ENCODE measurements at places on chromosomes 6 and 20.
A peak's percentile ranks its signal among the peaks of the same experiment; 100 is the strongest.

GRCh38 chr6:125815080-125815910 is 24.5 kb downstream of the NCOA7 start:
- no peak for DNase-seq

- no peak for DNase-seq
Measured at GRCh38 chr20:51495921-51496545, 46.5 kb downstream of the NFATC2 start.

- DNase-seq, result no peak
Measured at GRCh38 chr6:127880429-127880828, 20.4 kb downstream of the THEMIS start.

- no peak for DNase-seq
Measured at GRCh38 chr6:39440039-39440426, 117.5 kb upstream of the KCNK16 start.

DNA sequence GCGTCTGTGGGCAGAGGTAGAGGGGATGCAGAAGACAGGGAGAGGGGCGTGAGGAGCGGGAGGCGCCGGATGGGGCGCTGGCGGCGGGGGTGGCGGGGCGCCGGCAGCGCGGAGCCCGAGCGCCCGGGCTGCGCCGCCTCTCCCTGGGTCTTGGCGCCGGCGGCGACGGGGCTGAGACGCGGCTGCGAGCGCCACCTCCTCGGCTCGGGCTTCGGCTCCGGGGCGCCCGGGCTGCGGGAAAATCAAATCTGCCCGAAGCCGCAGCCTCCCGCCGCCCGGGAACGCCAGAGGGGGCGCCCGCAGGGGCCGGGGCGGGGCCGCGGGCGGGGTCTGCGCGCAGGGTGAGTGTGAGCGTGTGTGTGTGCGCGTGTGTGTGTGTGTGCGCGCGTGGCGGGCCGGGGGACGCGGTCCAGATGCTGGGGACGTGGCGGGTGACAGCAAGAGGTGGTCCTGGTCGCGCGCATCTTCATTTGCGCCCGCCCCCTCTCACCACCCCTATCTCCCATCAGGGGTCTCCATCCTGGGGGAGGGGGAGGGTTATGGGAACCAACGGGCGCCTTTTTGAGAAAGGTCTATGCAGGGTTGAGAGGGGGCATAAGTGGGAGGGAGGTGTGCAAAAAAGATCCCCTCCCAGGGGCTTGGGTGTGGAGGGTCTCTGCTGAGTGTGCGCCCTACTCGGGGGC is 646 bp upstream of the CPNE5 start:
- DNase-seq, result no peak

DNA sequence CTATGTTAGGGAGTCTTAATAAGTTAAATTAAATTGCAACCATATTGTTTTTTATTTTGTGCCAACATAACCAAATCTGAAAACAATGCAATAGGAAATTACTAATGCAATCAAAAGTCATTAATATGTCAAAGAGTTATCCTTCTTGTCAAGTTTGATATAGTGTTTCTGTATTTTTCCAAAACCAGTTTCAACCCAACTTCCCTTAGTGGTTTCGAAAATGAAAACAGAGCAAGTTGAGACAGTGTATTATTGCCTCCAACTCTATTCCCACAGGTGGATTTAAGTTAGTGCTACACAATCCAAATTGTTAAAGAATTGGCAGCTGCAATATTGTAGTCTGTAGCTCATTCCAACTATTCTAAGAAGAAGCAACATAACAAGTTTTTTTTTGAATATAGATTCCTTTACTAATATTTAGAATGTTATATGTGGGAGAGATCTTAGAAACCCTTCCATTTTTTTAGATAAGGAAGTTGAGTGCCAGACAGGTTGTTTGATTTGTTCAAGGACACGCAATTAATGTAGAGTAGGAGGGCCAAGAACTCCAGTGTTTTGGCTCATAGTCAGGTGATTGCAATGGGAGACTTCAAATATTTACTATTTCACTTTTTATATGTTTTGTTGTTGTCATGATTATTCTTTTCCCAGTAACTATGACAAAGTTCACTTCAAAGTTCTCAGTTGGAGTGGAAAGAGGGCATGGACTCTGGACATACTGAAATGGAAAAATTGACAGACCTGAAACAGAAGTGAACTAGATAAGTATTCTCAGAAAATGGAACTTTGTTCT is 282.4 kb upstream of the HSF2 start:
- no peak for DNase-seq

DNA sequence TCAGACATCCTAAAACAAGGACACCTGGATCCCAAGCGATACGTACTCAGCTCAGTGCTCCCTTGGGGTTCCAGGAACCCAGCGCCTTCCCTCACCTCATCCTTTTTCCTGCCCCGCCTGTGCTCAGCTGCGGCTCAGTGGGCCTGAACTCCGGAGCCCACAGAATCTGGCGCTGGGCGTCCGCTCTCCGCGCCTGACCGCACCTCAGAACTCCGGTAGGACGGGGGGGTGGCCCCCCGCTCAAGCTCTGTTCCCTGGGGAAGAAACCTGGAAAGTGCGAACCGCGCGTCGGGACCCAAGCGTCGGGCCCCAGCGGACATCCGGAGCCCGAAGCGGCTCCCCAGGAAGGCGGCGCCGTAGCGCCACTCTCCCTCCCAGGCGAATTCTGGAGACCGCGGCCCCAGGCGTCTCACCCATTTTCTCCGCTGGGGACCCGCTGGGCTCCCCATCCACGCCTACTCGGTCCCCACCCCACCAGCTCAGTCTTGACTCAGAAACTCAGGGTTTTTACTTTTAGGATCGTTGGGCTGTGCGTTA is 336 bp upstream of the LY6G5C start:
- DNase-seq, result no peak

DNA sequence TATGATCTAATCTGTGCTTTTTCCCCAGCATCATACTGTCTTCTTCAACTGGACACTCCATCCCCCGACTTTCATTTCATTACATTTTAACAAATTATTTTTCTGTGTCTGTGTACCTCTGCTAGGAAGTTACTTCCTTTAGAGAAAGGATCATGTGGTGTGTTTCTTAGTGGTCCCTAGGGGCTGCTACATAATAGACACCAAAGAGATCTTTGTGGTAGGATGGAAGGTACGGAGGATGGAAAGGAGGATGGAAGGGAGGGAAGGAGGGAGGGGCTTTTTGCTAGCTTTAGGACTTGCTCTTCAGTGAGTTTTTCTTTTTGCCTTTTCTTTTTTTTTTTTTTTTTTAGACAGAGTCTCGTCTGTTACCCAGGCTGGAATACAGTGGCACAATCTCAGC is 95.7 kb downstream of the TNFAIP3 start:
- DNase-seq, result no peak

- no peak for DNase-seq
Measured at GRCh38 chr6:124055963-124056362, 252.3 kb downstream of the NKAIN2 start.

DNA sequence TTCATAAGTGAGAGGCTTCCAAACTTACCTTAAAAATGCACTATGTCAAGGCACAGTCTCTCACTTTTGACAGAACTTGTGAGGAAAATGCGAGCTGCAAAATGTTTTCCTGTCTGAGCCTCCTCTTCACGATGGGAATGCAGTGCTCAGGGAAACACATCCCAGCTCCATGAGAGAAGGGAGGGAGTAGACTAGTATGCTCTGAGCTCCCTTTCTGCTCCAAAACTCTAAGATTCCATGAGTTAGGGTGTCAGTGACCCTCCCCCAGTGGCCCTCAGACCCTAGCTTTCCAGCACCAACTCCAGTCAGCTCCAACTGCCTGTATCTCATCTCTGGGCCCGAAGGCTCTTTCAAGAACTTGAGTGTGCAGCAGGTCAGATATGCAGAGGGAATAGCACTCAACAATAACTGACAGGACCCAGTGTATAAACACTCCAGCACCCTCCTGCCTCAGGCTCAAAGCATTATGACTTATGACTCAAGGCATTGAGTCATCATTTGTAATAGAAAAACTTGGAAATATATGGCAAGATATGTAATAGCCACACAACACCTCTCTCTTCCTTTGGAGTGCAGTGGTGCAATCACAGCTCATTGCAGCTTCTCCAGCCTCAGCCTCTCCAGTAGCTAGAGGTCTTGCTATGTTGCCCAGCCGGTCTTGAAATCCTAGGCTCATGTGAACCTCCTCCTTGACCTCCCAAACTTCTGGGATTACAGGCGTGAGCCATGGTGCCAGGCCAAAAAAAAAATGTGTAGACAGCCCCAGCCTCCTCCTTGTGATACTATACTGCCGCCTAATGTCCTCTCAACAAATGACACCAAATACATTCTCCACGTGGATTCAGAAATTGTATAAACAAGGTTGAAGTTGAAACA is 16.7 kb upstream of the ENTPD6 start:
- no peak for DNase-seq

DNA sequence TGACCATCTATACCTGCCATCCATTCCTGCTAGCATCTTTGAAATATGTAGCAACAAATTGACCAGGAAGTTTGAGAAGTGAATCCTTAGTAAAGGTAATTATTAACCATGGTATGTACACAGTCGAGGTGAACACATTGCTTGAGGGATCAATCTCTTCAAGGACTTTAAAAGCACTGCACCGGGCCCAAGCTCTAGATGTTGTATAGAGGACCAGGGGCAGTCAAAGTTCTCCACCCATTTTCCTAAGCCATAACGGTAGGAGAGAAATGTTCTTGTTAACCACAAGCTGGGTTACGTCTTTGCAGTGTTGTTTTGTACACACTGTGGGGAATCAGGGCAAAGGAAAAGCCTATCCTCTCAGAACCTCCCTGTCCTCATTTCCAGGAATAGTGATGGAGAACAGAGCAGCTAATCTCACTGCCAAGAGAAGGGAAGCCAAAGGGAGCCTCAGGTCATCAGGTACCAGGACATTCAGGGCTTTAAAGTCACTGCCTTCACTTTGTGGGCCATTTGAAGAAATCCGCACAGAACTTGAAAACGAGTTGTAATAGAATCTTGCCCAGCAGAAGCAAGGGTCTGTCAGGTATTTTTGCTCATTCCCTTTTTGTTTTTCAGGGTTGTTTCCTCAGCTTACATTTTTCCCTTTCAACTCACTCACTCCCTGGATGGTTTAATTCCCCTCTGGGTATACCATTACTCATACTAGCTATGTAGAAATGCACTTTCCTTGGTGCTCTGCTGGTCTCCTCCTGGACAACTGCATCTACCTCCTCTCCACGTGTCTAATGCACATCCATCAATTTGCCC is 5.3 kb upstream of the PM20D2 start:
- DNase-seq, result no peak

GRCh38 chr6:33771146-33772081 is 17.5 kb downstream of the LEMD2 start:
- peak; percentile 23 for DNase-seq

DNA sequence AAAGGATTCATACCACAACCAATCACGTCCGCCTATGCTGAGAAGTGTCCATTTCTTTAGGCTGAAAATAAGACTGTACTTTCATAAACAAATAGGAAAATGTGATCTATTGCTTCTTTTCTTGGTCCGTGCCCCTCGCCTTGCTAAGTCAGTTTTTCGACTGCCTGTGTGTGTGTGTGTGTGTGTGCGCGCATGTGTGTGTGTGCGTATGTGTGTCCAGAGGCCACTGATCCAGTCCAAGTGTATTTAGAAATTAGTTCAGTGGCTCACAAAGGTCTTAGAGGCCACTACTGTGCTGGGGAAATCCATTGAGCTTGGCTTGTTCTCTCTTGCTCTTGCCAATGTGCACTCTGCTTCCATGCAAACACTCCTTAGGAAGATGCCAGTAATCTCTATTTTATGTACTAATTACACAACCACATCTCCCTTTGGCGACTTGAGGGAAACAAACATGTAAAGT is 50.5 kb downstream of the SLC22A23 start:
- DNase-seq, result no peak

- no peak for DNase-seq
Measured at GRCh38 chr20:43477619-43478018, 19.9 kb downstream of the SRSF6 start.

- DNase-seq, result no peak
Measured at GRCh38 chr6:129292836-129293235, 409.9 kb downstream of the LAMA2 start.

GRCh38 chr6:28943557-28944411 is 20.0 kb upstream of the TRIM27 start:
- peak; percentile 33 for DNase-seq

DNA sequence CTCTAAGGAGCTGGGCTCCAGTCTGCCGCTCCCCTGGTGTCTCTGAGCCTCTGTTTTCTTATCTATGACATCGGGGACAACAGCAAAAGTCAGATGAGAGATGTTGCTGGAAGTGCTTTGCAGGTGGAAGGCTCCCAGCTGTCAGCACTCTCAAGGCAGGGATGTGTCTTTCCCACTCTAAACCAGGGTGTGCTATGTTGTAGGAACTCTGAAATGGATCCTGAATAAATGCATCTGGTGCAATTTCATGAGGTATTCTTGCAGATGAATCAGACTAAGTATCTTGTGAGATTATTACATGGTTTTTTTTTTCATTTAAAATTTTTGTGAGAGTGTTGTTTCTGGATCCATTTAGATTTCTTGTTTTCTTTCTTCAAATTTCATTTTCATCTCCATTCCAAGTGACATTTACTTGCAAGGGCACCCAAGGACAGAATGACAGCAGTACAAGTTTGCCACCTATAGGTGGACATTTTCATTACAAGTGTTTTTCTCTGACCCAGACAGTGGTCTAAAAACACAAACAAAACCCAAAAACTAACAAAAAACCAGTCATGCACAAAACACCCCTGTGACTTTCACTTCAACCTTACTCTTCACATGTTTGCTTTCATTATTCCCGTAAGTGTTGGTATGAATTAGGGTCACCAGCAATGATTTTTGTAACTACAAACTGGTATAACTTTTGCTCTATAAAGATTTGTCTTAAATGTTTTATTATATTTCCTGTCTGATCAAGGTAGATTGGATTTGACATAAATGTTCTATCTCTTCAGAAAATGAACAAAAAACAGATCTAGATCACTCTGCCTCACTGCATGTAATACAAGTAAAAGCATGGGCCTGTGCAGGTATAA is 14.7 kb upstream of the SIM1 start:
- DNase-seq, result no peak

- no peak for DNase-seq
Measured at GRCh38 chr6:157128235-157128775, 195.0 kb downstream of the TMEM242 start.

DNA sequence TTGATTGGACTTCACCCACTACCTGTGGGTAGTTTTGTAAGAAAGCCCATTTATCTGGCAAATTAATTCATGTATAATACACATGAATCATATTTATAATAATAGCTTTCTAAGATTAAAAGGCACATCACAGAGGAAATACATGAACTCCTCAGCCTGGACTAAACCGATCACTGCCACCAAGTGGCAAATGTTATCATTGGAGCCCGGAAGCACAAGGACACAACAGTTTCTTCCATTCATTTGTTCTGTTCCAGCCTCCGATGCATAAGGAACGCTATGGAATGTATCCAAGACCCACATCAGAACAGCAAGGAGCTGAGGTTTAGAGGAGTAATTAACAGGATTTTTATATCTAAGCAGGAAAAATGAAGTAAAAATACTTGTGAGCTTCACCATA is 13.9 kb upstream of the IPCEF1 start:
- no peak for DNase-seq

DNA sequence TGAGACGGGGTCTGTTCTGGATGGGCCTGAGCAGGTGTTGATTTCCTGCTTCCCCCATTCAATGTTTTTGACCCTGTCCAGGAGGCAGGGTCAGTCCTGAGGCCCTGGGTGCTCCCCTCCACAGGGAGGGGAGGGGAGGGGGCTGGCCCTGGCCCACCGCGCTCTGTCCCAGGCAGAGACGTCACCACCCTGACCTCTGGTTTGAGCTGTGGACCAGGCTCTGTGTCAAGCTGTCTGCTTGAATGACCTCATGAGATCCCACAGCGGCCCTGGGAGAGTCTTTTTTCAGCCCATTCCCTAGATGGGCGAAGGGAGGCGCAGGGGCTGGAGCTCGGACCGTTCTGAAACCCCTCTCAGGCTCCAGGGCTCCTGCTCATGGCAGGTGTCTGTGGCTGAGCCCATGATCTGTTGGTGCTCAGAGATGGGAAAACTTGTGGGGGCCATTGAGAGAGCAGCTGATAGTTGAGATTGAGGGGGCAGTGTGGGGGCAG is 8.9 kb upstream of the LKAAEAR1 start:
- no peak for DNase-seq
